ENCODE measurements at places on chromosomes 2 and 18.

DNA sequence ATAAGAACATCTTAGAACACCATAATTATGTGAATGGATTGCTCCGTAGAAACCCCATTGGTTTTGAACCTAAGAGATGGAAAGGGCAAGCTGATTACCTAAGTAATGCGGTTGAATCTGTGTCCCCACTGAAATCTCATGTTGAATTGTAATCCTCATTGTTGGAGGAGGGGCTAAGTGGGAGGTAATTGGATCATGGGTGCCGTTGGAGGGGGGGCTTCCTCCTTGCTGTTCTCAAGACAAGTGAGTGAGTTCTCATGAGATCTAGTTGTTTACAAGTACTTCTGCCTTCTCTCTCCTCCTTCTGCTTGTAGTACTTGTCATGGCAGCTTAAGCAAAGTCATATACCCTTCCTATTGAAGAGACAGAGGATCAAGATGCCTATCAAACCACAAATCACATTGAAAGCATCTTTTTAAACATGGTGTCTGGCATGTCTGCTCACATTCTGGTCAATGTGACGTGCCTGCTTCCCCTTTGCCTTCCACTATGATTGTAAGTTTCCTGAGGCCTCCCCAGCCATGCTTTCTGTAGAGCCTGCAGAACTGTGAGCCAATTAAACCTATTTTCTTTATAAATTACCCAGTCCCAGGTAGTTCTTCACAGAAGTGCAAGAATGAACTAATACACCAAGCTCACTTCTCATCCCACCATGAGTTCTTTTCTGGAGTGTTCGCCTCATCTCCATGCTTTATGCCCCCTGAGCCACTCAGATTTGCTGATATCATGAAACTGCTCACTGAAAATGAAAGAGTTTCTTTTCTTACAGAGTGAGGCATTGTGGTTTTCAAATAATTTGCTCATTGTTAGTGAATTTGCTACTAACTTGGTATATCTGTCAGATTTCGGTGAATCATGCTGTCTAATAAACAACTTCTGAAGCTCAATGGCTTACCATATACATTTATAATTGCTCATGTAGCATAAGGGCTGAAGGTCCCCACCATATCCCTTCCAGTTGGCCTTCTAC is 23.6 kb downstream of the KCNE4 start:
- no peak for DNase-seq

DNA sequence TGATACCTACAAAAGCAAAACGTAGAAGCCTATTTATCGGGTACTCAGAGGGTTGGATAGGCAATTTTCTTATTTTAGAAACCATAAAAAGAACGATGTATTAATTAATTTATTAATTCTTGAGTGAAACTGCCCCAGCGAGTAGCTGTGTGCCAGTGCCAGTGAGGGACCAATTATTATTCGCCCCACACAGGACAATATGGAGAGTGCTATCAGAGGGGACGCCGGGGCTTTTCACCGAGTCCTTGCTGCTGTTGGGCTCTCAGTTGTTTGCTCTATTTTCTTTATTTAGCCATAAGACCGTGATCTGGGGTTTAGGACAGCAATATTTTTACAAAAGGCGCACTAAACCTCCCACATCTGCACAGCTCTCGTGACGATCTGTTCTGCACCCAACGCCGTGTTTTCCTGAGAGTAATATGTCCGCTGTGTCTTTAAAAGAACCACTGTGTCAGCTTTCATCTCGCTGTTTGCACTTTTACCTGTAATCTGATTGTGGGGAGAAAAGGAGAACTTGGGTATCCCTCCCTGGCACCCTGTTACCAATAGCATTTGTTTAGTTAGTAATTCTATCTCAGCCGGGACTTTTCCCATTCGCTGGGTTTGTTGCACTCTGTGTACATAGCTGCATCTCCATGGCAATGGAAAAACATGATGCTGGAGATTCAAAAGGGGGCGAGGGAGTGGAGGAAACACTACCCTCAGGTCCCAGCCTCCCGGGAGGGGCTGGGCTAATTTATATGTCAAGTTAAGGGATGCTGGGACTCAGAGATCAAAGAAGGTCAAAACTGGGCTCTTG is 30.1 kb upstream of the ZNF516 start:
- no peak for DNase-seq

GRCh38 chr2:39107156-39107555 is 13.7 kb downstream of the SOS1 start:
- DNase-seq, result no peak

- DNase-seq, result no peak
Measured at GRCh38 chr2:177298191-177298590, 33.7 kb upstream of the NFE2L2 start.

DNA sequence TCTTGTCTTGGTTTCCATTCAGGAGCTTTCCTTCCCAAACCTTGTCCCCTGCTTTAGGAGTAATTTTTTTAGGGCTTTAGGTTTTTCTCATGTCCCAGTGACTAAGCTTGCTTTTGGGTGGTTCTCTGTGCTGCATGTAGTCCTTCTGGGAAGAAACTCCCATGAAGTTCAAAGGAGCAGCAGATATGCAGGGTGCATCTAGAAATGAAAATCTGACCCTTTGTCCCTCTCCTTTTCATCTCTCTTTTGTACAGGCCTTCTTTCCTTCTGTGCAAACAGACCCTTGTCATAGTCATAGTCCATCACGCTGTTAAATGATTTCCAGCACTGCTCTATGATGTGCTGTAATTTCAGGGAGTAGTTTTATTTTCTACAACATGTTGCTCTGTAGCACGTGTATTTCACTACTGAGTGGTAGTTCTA is 20.4 kb downstream of the FMNL2 start:
- no peak for DNase-seq

DNA sequence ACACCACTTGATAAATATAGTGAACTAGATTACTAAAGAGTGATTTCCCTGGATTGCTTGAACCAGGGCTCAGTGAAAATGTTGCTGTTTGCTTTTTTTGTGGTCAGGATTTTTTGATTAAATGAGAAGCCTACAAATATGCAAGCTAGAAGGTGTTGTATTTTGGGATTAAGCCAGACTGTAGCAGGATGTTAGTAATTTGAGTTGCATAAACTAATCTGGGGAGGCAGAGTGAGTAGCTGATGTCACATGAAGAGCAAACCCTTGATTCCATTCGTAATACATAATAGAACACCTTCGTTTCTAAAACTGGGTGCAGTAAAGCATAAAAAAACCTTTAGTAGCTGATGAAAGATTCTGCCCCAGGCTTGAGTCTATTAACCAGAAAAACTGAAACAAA is 32.0 kb downstream of the NEDD4L start:
- DNase-seq, result no peak

Measured in activated CD8-positive, alpha-beta memory T cell treated with anti-CD3 and anti-CD28 coated beads for 48 hours (primary cell).